ENCODE measurements at places on chromosomes 1 and 21.
A peak's percentile ranks its signal among the peaks of the same experiment; 100 is the strongest.

DNA sequence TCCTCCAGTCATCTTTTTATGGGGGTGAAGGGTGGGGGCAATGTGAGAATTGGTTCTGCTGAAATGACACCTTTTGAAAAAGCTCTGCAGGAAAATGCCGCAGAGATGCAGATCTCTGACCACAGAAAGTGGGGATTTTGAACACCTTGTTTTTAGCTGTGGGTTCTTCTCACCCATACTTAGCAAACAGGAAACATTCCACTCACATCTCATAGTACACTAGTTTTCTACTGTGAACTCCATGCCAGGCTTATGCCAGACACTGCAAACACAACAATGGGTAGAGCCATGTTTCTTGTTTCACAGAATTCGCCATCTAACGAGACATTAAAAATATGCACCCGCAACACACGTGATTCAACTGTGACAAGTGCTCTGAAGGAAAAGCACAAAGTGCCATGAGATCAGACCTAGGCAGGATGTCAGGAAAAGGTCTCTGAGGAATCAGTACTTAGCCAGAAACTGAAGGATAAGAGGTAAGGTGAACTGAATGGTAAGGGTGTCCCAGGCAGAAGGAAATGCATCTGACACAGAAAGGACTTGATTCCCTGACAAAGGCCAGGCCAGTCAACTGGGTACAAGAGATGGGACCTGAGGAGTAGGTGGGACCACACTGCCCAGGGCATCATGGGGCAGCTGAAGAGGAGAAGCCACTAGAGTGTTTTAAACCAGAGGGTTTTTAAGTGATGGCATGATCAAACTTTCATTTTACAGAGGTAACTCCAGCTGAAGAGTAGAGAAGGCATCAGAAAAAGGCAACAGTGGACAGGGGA lies 83.8 kb upstream of the JAK1 start:
- no peak for DNase-seq

DNA sequence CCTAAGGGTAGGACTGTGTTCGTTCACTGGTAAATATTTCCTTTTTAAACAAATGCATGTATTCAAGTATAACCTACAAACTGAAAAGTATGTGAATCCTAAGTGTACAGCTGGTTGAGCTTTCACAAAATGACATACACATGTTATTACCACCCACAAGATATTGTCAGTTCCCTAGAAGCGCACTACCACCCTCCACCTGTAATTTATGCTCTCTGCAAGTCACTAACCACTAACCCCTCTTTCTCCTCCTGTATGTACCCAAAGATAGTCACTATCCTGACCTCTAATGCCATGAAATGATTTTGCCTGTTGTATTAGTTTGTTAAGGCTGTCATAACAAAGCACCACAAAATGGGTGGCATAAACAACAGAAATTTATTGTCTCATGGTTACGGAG lies 82.8 kb upstream of the CHODL start:
- DNase-seq, result no peak

GRCh38 chr1:201507360-201507675 lies 395 bp upstream of the CSRP1 start:
- no peak for DNase-seq

DNA sequence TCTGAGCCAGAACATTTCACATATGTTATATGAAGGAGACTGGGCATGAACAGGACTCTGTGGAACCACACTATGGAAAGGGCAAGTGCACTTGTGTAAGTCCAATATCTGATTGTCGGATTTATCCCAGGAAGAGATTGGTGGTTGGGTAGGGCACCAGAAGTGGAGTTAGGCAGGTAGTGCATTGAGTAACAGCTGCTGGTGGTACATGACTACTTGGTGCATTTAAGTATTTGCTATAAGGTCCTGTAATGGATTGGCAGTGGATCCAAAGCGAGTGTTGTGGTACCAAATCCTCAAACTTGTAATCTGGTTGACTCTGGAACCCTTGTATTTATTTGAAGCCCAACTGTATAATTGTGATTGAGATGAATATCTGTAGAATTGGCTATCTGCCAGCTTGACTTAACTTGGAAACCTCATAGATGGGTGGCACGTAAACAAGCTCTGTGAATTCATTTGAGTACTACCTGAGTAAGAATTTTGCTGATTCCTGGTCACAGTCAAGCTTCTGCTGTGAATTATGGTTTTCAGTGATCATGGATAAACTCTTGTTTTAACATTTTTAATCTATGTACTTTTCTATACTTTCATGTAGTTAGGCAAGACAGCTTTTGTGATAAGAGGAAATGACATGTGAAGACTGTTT lies 21.1 kb downstream of the UBAP2L start:
- DNase-seq, result peak; percentile 23

- no peak for DNase-seq
These were observed 25.5 kb downstream of the TNFRSF8 start for GRCh38 chr1:12088607-12089006.

DNA sequence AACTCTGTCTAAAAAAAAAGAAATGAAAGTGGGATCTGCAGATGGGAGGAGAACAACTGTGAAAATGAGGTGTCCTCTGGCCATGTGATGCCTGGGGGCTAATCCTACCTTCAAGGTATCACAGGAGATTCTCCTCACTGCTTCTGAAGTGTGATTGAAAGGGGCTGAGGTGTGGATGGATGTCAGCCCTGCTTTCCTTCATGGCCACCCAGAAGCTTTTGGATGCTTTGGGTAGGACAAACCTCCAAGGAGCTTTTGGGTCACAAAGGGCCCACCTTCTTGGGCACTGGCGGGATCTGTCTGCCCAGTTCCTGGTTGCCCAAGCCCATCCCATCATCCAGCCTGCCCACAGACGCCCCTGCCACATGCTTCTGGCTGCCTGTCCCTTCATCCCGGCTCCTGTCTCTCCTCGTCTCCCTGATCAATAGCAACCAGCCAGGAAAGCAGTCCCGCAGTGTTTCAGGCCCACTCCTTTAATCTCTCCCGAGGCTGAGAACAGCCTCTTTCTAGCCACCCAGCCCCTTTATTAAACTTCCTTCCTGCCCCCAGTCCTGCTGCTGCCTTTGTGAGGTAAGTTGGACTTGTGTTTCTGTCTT lies 87.2 kb downstream of the MAN1C1 start:
- DNase-seq, result no peak

GRCh38 chr21:16427587-16428087 lies 697.9 kb downstream of the USP25 start:
- no peak for DNase-seq

GRCh38 chr1:80023358-80023757 lies 1016.8 kb upstream of the ADGRL4 start:
- no peak for DNase-seq

- DNase-seq, result no peak
These were observed 51.7 kb upstream of the DUSP10 start for GRCh38 chr1:221793439-221794078.

DNA sequence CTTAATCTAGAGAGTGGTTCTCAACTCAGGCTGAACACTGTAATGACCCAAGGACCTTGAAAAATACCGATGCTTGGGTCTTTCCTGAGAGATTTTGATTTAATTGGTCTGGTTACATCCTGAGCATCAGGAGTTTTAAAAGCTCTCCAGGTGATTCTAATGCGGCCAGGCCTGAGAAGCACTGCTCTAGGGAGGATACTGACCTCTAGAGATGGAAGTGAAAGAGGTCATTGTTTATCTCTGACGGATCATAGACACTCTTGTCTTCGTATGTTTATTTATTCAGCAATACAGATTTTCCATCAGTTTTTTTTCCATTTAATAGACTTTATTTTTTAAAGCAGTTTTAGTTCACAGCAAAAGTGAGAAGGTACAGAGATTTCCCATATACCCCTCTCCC lies 54.5 kb upstream of the IGSF5 start:
- no peak for DNase-seq

DNA sequence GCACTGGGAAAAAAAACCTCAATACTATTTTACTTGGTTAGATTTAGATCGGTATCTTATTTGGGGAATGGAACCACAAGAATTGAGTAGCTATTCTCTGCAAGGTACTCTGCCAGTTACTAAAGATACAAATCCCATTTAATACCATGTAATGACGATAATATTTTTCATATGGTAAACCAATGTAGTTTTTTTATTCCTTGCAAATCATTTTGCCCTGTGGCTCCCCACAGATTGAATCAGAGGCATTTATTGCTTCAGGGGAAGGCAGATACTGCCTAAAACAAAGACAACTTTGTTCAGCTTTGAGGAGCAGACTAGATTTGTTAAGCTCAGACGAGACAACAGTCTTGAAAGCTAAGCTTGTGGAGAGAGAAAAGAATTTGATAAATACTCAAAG lies 226.7 kb upstream of the RUNX1 start:
- DNase-seq, result no peak

- DNase-seq, result no peak
These were observed 10.4 kb downstream of the PGLYRP3 start for GRCh38 chr1:153302308-153302707.

- no peak for DNase-seq
These were observed 19.4 kb downstream of the GADD45A start for GRCh38 chr1:67704351-67704750.

GRCh38 chr1:150807249-150808023 lies 624 bp downstream of the CTSK start:
- DNase-seq, result no peak

- no peak for DNase-seq
These were observed 53.6 kb upstream of the LAX1 start for GRCh38 chr1:203711251-203712007.

DNA sequence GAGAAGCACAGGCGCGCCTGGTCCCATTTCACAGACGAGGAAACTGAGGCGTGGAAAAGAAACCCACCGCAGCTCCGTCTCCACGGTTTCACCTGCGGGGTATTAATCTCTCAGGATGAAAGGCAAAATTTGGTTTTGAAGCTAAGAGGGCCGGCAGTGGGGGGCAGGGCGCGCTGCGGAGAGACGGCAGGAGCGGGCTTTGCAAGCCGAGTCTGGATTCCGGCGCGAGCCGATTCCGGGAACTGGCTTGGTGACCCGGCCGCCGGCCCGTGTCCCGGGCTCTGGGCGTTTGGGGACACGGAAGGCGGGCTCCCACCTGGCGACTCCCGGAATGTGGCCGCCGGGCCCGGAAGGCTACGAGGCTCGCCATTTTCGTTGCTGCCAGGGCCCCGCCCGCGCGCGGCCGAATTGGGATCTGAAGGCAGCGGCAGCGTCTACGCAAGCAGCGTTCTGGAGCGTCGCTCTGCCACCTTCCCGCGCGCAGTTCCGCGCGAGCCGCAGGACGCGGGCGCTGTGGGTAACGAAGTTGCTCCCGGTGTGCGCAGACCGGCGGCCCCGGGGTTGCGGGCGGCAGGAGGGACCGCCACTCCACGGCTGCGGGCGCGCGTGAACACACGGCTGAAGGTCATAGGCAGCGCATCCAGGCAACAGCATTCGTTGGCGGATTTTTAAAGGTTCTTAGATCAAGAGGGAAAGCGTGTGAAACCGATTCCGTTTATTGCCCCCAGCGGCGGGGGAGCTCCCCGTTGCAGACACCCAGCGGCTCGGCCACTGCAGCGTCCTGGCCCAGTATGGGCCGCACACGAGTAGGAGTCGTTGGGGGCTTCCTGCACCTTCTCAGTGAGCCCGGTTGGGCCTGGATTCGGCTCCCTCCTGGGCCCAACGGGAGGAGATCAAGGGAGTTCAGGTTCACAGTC lies 5.4 kb upstream of the PRDM16 start:
- no peak for DNase-seq

GRCh38 chr1:87115891-87116290 lies 201.5 kb downstream of the HS2ST1 start:
- DNase-seq, result no peak

- DNase-seq, result no peak
These were observed 84.9 kb downstream of the C4BPA start for GRCh38 chr1:207188901-207189300.

GRCh38 chr21:35679076-35679475 lies 381.2 kb downstream of the SETD4 start:
- no peak for DNase-seq

DNA sequence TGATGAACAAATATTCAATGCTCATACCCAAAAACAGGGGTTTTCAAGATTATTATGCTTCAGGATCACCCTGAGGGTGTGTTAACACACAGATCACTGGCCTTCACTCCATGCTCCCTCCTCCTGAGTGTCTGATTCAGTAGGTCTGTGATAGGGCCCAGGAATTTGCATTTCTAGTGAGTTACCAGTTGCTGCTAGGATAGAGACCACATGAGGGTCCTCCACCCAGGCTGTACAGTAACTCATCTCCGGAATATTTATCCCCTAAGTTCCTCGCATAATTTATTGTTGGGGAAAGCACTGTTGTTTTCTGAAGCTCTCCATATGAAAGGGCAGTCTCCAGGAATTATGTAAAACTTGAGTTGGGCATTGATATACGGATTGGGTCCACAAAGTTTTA lies 1106.6 kb upstream of the B3GALT2 start:
- DNase-seq, result no peak

DNA sequence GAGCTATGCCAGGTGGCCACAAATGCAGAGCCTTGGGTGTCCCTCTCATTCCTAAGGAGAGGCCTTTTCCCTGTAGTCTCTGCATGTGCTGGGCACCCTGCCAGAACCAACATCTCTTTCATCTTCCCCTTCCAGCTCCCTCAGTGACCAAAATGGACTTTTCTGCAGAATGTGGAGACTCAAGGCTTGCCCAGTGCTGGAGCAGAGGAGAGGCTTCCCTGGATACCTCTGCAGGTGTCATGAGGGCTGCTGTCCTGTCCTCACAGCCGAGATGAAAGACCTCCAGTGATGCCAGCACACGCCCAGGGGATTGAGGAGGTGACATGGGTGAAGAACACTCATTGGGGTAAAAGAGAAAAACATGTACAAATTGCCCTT lies 347.0 kb upstream of the AJAP1 start:
- DNase-seq, result no peak

All from NCI-H1105 treated with DMSO at 0.1 percent for 48 hours (cell line).